ENCODE measurements at places on chromosomes 13 and 19. TPM values are rescaled to one million over a fixed set of nuclear protein-coding genes. Genes with fewer than 3 reads are reported as not detected.

The NLRP4 gene
- total RNA-seq: not detected

The C1QTNF9B gene
- not detected for total RNA-seq

GRCh38 chr13:35157143-35157755, 215.2 kb downstream of the NBEA start:
- DNase-seq: peak; percentile 94

- DNase-seq: peak; percentile 91
These were observed 1.9 kb upstream of the C1QTNF9 start for GRCh38 chr13:24307211-24308067.

GRCh38 chr13:28067491-28067890, 32.9 kb downstream of the FLT3 start:
- no peak for DNase-seq

GRCh38 chr19:4636151-4636717, 3.1 kb upstream of the TNFAIP8L1 start:
- peak; percentile 37 for DNase-seq

DNA sequence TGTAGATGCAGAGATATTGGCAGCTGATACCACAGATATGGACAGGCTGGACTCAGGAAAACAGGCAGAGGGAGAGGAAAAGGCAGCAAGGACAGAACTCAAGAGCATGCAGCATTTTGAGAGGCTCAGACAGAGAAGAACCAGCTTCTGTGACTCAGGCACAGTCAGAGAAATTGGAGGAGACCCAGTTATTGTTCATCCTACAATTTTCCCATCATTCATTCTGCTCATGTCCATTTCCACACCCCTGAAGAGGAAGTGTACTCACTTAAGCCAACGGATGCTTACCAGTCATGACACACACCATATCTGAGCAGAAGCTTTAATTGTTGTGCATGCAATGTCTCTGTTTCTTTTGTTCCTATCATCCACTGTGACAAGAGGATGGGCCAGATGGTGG, 359.8 kb upstream of the HTR2A start:
- no peak for DNase-seq

- no peak for DNase-seq
These were observed 7.6 kb downstream of the POU4F1 start for GRCh38 chr13:78595495-78596398.

DNA sequence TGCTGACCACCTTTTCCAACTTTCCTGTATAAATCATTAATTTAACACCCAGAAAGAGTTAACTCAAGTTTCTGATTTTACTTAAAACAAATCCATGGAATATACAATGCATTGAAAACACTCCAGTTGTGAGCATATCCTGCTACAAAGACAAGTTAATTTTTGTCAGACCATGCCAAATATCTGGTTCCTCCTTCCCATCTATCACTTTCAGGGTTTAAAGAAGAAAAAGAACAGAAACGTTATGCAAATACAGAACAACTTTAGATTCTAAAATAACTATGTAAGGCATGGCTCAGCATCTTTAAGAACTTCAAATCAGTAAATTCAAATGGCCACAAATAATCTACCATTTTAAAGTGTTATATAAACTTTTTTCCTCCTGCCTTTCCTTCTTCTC, 14.9 kb downstream of the MRPS31 start:
- DNase-seq: no peak

DNA sequence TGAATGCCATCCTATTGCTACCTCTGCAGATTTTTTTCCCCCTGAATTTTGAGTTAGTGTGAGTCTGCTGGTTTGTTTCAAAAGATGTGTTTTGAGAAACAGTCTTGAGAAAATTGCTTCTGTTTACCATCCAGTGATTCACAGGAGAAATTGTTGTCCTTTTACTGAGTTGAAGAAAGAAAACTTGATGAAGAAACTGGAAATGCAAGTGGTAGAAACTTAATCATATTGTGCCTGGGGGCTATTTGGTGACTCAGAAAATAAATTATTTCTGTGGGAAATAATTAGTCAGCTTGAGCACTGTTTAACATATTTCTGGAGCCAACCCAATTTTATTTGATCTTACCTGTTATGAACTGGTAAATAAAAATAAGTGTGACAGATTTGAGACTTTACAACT, 35.4 kb downstream of the PAN3 start:
- no peak for DNase-seq

DNA sequence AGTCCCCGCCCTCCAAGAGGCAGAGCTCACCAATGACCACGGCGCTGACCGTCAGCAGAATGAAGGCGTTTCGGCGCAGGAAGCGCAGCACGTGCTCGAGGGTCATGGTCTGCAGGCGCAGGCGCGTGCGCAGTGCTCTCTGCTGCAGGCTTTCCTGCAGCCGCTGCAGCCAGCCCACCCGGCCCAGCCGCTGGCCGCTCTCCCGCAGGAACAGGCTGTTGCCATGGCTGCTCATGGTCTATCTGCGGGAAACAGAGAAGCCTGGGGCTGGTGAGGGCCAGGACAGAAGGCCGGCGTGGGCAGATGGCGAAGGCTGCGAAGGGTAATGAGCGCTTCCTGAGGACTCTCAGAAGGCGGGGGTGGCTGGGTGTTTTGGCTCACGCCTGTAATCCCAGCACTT, 7.0 kb downstream of the SLC1A6 start:
- no peak for DNase-seq

DNA sequence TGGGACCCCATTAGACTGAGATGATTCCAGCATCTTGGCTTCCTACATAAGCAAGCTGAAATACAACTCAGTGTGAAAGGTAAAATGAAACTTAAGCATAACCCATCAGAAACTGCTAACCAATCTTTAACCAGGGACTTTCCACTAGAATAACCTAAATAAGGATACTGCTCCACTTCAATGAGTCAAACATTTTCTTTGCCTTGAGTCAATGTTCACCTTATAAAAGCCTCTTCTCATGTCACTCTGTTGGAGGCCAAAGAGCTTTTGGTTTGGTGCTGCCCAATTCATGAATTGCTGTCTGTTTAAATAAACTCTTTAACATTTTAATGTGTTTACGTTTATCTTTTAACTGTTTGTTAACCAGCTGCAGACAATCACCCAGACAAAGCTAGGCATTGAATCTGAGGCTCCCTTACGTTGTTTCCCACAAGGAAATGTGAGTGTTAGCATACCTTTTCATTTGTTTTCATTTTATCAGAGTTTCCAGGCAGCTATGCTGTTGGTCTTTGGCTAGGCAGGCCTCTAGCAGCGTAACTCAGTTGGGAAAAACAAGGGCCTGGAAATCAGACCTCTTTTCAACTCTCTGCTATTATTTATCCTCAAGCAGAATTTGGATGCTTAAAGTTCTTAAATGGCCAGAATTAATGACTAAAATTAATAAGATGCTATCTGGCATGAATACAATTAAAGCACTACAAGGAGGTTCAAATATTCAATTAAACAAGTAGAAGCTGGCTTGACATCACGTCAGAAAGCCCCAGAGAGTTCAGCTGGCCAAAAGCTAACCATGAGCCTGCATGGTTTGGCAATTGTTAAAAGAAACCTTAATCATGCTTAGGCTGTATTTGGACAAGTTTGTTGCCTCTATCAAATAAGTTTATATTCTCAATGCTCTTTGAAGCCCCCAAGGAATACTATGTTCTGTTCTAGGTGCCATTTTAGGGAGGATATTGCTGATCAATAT, 200.2 kb downstream of the DCLK1 start:
- no peak for DNase-seq

Data from HT-29 (cell line).